ENCODE measurements at places on chromosomes 6 and 20.

DNA sequence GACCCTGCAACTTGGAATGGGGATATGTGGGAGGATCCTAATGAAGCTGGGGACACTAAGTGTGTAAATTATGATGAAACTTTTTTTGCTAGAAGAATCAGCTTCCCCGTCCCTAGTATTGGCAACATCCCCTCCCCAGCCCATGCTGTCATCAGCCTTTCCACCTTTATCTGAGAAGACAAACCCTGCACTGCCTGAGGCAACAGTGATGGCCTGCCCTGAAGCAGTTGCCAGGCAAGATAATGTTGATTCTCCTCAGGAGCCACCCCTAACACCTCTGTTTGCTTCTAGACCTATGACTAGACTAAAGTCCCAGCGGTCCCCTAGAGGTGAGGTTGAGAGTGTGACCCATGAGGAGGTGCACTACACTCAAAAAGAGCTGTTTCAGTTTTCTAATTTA is 27.1 kb downstream of the MICA start:
- DNase-seq, result no peak

GRCh38 chr6:27836141-27836782 is 75.9 kb downstream of the OR2B2 start:
- no peak for DNase-seq

- DNase-seq, result no peak
Observed at GRCh38 chr6:82396964-82397751, 33.5 kb downstream of the TPBG start.

GRCh38 chr6:90820436-90820835 is 233.6 kb upstream of the MAP3K7 start:
- no peak for DNase-seq

GRCh38 chr6:149043476-149044130 is 273.9 kb upstream of the TAB2 start:
- no peak for DNase-seq

GRCh38 chr20:51486197-51487005 is 56.1 kb downstream of the NFATC2 start:
- DNase-seq, result no peak

- DNase-seq, result no peak
Observed at GRCh38 chr20:34979366-34980153, 23.9 kb downstream of the MYH7B start.

DNA sequence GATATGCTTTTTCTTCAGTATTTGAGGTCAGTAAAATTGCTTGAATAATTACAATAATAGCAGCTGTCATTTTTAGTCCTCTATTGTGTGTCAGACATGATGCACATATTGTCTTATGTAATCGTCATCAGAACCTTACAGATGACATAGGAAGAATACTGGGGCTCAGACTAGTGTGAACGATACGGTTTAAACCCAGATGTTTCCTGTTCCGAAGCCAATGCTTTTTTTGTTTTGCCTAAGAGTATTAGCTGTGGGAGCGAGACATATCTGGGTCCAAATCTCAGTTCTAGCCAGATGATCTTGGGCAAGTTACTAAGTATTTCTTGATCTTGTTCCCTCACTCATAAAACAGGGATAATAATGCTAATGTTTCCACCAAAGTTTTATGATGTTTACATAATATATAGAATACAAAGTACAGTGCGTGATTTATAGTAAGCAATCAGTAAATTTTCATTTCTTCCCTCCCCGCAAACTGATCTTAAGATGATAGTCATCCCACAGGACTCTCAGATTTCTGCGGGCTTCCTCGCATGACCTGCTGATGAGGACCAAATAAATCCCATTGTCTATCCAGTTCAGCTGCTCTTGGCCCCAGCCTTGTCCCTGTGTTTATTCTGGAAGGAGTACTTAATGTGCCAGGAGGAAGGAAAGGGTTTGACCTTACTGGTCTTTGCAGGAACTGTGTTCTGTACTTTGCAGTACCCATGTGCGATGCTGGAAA is 98.2 kb downstream of the CAP2 start:
- no peak for DNase-seq

DNA sequence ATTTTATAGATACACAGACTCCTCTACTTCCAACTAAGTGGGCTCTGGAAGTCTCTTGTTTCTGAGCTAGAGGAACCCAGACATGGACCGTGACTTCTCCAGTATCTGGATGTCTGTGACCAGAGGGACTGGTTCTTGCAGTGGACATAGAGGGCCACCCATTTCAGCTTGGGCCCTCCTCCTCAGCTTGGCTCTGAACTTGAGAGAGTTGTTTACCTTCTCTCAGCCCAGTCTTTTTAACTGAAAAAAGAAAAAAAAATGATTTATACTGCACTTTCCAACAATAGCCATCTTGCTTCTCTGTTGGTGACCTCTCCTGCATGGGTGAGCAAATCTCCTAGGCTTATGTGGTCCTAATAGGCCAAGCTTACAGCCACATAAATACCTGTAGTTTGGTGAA is 60.3 kb upstream of the TMEM181 start:
- DNase-seq, result no peak

DNA sequence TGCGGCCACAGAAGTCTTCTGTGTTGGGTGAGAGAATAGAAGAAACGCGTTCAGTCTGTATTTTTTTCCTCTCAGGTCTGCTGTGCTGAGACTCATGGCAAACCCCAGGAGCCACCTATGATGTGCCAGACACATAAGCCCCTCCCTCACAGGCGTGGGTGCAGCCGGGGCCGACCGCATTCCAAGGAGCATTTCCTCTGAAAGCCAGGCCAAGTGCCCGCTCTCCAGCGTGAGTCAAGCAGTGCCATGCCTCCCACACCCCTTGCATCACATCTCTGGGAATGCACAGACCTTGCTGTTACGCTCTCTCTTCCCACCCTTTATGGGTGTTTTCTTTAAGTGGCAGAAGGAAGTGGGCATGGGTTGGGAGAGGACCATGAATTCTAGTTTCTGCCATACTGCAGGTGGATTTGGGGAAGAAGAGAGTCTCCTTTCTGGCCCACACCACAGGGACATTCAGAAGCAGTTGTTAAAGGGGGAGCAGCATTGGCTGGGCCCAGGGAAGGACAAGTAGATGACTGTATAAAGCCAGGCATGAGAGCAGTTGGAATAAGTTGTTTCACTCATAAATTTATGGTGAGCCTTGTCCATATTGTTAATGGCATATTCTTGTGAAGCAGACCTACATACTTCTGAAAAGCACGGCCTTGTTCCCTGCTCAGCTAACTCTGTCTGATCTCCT is 37.1 kb upstream of the TFAP2A start:
- no peak for DNase-seq

- no peak for DNase-seq
Observed at GRCh38 chr20:15482525-15482924, 1090.7 kb downstream of the KIF16B start.

DNA sequence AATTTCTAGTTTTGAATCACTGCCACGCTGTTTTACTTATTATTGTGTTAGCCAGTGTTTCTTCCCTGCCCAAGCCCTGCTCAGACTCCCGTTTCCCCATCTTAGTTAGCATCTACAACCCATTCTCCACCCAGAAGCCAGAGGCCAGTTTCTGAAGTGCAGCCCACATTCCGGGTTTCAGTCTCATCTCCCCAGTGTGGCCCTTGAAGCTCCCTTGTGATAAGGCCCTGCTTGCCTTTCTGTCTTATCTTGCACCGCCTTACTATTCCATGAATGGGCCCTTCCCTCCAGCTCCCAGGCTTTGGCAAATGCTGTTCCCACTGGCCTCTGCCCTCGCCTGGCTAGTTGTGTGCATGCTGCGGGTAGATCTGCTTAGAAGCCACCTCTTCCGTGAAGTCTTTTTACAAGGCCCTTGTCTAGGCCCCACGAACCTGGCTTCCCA is 41.1 kb downstream of the TOX2 start:
- no peak for DNase-seq

- DNase-seq, result no peak
Observed at GRCh38 chr6:135283926-135284325, 102.8 kb downstream of the MYB start.

- DNase-seq, result no peak
Observed at GRCh38 chr6:37432590-37432915, 468 bp upstream of the CMTR1 start.

- DNase-seq, result peak; percentile 12
Observed at GRCh38 chr6:40550202-40551101, 36.7 kb downstream of the LRFN2 start.

- DNase-seq, result no peak
Observed at GRCh38 chr6:39102821-39103136, 12.2 kb downstream of the SAYSD1 start.

DNA sequence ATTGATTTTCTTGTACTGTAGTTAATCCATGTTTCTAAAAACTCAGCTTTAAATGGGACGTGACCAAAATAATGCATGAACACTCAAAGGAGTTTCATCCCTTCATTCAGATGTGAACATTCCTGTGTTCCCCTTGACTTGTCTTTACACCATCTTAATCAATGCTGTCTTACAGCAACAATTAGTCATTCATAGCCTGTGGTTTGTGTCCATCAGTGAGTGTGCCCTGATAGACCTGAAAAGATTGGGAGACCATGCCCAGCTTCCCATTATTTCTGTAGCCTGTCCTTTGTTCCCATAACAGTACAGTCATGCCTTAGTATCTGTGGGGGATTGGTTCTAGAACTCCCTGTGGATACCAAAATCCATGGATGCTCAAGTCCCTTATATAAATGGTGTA is 23.9 kb downstream of the NT5E start:
- no peak for DNase-seq

DNA sequence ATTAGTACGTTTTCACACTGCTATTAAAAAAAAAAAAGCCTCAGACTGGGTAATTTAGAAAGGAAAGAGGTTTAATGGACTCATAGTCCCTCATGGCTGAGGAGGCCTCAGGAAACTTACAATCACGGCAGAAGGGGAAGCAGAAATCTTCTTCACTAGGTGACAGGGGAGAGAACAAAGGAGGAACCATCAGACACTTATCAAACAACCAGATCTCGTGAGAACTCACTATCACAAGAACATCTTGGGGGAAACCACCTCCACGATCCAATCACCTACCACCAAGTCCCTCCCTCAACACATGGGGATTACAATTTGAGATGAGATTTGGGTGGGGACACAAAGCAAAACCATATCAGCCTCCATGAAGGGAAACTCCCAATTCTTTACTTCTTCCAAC is 85.2 kb upstream of the MAFB start:
- DNase-seq, result no peak

DNA sequence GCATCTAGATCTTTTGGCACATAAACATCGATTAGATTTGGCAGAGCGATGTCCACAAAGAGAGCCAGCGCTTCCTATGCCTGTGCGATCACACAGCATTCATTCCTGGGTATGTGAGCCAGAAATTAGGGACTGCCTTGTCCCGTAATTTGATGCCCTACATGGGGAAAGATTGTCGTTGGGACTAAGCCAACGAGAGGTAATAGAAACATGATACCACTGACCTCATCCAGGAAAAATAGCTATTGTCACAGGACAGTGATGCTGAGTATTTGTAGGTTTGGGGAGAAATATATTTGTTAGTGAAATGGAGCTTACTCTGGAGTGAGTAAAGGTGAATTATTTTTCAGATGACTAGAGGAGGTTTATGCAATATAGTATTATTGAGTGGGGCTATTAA is 154.0 kb downstream of the TSHZ2 start:
- no peak for DNase-seq

DNA sequence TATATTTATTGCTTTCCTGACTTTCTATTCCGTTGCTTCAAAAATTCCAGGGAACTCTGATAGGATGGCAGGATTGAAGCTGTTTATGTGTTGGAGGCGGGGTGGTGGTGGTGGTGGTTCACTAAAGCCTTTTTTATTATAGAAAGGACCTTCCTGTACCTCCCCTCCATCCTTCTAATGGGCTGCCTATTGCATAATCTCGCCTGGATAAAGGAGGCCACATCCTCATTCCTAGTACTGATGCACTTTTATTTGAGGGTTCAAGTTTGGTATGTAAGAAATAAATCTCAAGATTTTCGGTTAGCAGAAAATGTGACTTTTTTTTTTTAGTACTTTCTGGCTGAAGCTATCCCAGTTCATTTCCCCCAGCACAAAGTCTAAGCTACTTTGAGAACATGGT is 18.7 kb upstream of the CTAGE9 start:
- no peak for DNase-seq

DNA sequence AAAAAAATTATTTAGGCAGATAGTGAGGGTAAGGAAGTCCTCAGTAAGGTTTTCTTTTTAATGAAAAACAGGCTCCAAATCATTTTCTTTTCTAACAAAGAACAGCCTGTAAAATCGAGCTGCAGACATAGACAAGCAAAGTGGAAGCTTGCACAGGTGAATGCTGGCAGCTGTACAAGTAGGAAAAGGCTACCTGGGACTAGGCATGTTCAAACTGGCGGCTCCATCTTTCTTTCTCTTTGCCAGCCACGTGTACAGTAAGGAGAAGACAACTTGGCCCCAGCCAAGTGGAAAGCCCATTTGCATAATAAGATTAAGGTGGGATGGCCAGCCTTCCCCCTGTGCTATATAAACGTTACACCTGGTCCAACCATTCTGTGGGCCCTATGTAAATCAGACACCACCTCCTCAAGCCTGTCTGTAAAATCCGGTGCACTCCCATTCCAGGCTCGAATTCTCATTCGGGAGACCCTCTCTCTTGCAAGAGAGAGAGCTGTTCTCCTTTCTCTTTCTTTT is 27.0 kb upstream of the SLC2A12 start:
- no peak for DNase-seq

DNA sequence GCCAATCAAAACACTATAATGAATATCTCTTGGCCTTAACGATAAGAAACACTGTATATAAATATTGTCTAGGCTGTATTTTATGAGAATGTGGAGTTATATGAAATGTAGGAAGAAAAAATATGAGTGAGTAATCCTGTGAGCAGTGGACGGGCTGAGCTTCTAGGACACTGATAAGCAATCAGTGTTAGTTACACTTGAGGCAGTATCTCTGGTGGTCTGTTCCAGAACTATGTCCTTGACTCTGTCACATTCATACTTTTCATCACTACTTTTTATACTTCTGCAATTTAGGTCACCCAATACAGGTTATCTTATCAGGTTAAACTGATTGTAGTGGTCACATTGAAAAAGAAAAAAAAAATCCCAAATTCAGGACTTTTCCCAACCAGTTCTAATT is 360.4 kb downstream of the LAMA2 start:
- no peak for DNase-seq

DNA sequence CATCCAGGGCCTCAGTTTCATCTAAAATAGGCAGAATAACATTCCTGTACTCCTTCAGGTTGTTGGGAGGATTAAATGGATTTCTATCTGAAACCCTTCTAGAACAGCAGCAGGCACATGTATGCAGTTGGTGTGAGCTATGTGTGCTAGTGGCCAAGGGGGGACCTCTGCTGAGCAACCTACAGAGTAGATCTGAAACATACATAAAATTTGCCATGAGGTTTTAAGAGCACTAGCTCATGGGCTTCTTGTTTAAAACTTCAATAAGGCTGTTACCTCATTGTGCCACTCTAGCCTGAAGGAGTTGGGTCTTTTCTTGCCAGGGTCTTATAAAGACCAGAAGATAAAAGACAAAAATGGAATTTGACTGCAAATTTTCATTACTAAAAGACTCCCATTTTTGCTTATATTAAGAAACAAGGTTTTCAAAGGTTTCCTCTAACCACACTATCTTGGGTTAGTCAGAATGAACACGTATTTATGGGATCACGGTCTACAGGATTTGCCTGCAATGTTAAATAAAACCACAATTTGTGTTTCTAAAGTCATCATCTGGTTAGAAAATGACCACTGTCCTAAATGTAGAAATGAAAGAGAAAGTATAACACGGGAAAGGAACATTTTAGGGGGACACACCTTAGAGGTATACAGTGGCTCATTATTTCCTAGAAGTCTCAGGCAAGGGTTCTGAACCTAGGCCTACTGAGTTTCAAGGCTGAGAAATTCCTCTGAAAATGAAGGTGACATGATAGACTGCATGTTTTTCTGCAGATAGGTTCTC is 144.9 kb upstream of the OLIG3 start:
- DNase-seq, result no peak

All from activated T-helper 2 cell treated with anti-CD3 and anti-CD28 coated beads, Interferon-gamma antibody, Interleukin-2, Interleukin-4, amounts not matched to agents 10 μg/mL and 5 μg/mL and 100 μg/mL, durations not matched to agents 14 hours and 24 hours and 36 hours (primary cell).